ENCODE measurements at places on chromosomes 13 and 19.

GRCh38 chr13:44271031-44271455 is 102.6 kb upstream of the SERP2 start:
- DNase-seq = no peak

- no peak for DNase-seq
These were observed 11.6 kb downstream of the AKAP11 start for GRCh38 chr13:42283574-42283973.

DNA sequence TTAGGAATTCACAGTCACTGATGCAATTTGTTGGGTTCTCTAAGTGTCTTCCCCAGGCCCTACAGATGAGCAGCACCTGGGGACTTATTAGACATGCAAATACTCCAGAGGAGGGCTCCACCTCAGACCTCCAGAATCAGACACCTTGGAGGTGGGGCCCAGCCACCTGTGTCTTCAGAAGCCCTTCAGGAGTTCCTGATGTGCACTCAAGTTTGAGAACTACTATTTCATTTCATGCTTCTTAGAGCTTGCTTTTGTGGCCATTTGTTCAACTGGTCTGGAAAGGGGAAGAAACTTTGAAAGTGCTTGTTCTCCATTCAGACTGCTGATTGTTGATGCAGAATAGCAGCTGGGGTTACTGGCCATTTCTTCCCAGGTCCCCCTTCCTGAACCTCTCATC is 472.0 kb downstream of the COG6 start:
- DNase-seq = no peak

DNA sequence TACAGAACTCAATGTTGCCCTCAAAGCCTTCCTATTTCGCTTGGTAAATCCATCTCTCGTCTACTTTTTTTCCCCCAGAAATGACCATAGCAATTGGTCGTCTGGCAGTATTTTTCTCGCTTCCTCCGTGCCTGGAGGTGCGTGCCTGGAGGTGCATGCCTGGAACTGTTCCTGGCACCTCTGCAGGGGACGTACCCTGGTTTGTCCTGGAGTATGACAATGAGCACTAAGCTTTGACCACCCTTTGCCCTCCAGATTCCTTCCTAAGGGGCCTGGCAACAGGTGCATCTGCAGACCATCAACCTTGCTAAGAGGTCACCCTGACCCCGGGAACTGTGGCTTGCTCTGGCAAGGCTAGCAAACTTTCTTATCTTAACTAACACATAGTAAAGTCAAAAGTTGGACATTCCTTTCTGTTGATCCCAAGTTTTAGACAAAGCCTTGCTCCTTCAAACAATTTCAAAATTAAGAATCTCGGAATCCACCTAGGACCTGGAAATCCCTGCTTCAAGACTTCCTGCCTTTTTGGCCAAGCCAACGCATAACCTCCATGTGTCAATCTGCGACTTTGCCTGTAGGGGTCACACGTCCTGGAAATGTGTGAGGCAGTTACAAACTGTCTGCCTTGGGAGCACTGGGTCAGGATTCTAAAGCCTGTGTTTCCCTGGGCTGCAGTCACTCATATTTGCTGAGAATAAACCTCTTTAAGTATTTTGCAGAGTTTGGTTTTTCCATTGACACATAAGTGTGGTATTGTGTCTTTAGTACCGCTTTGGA is 28.8 kb upstream of the TUBGCP3 start:
- DNase-seq = peak; percentile 10

DNA sequence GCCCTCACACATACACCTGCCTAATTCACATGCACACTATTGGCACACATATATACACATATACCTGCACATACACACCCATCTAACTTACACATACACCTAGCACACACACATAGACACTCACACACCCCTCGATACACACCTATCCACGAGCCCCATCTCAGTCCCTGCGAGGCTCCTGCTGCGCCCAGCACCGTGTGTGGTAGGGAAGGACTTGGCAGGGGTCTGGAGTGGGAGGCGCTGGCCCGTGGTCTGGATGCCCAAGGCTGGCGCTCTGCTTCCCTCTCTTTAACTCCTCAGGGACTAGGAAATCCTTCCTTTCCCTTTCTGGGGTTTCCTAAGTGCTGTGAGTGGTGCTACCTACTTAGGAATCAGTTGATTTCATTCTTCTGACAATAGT is 202.7 kb downstream of the UQCRFS1 start:
- DNase-seq = no peak

DNA sequence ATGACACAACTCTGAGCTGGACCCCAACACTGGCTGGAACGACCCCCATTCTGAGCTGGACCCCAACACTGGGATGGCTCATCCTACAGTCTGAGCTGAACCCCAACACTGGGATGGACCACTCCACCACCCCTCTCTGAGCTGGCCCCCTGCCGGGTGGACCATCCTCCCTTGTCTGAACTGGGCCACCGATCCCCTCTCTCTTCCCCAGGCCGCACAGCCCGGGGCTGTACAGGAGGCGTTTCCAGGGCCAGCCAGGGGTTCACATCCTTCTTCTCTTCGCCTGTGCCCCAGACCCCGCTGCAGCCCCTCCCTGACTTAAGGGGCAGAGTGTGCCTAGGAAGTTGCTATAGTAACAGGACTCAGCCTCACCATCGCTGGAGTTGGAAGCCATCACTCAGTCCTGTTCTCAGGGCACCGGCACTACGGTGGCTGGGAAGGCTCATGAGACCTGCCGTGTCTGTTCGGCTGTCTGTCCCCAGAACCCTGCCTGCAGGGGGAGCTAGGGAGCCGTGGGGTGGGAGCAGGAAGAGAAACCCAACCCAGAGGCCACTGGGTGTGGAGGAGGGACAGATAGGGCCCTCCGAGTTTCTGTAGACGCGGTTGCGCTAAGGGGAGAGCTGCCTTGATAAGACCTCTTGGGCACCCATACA is 3.7 kb downstream of the PRKACA start:
- peak; percentile 35 for DNase-seq

- DNase-seq = no peak
These were observed 294.6 kb downstream of the ITGBL1 start for GRCh38 chr13:101747039-101747438.

DNA sequence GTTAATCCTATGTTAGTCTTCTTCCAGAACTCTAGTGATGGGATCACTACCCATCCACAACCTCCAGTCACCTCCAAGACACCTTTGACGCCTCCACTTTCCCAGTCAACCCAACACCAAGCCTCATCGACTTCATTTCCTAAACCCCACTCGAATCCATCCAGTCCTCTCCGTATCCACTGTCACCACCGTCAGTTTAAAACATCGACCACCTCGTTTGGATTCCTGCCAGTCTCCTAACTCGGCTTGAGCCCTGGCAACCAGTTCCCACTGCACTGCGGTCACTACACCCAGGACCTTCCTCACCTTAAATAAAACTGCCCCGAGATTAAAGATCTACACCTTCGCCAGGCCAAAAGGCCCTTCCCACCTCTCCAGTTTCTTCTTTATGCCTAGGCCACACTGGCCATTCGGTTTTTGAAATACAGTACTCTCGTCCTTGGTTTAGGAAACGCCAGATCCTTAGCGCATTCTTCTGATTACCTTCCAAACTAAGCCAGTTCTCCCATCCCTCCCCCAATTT is 1.2 kb downstream of the MTIF3 start:
- DNase-seq = no peak

- DNase-seq = peak; percentile 39
These were observed 4.3 kb upstream of the ACP5 start for GRCh38 chr19:11581740-11582139.

- no peak for DNase-seq
These were observed 40.6 kb upstream of the DGKH start for GRCh38 chr13:42007844-42008243.

DNA sequence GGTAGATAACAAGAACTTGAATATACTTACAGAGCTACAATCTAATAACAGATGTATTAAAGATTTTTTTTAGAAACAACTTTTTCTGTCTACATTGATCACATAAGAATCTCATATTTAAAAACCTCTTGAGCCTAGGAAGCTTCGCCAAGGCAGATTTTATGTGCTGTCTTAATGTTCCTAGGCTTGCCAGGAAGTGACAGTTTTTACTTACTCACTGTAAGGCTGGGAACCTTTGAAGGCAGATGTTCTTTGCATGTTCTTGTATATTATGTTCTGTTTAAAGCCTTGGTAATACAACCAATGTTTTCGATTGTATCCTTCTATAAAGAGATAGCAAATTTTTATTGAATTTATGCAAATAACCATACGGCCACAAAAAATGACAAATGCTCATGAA is 492.7 kb downstream of the GPC5 start:
- DNase-seq = no peak

DNA sequence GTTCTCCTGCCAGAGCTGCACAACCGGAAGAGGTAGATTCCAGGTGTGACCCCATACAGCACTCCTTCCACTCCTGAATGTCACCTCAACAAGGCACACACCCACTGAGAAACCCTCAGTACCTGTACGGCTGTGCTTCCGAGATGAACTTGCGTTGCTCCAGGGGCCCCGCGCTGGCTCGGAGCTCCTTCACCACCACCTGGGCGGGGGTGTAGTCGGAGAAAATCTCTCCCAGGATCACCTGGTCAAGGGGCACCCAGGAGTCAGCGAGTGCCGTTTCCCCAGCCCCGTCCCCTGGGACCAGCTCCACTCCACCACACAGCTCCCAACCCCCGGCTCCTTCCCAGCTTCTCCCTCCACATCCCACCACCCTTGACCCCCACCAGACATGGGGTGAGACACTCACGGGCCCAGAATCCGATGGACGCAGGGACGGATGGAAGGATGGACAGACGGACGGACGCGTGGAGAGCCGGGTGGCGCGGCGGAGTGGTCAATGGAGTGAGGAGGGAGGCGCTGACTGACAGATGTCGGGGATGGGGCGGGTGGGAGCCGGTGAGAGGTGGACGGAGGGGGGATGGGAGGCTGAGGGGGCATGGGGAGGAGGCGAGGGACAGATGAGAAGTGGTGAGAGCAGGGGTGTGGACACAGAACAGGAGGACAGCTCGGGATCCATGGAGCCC is 2.8 kb downstream of the LMTK3 start:
- no peak for DNase-seq

DNA sequence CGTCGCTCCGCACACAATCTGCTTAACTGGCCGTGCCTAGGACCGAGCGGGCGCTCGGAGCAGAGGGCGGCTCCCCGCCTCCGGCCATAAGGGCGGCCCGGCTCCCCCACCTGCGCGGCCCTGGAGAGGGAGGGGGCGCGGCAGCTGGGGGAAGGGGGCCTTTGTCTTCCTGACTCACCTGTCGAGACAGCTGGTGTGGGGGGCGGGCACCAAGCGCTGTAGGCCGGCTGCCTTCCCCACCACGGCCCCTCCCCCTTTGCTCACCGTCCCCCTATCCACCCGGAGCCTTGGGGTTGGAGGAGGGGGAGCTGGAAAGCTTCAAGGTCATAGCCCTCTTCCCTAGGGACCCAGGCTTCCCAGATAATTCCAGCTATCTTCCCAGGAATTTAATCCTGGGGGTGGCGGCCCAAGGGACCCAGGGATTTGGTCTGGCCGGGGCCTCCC is 1.2 kb downstream of the VASP start:
- DNase-seq = peak; percentile 52

GRCh38 chr13:21511849-21512248 is 52.7 kb upstream of the ZDHHC20 start:
- no peak for DNase-seq

GRCh38 chr13:109389456-109389855 is 396.9 kb downstream of the IRS2 start:
- DNase-seq = no peak
